ENCODE measurements at places on chromosomes 4 and X.

GRCh38 chr4:41644288-41644914 lies 104.1 kb downstream of the PHOX2B start:
- no peaks in the 10 kb centered on the region for H3K4me1 ChIP-seq
- H3K4me3 ChIP-seq: no peak overlapping the region
- H3K36me3 ChIP-seq: no peaks in the 10 kb centered on the region
- H3K27ac ChIP-seq: no peak overlapping the region
- no peak for DNase-seq

DNA sequence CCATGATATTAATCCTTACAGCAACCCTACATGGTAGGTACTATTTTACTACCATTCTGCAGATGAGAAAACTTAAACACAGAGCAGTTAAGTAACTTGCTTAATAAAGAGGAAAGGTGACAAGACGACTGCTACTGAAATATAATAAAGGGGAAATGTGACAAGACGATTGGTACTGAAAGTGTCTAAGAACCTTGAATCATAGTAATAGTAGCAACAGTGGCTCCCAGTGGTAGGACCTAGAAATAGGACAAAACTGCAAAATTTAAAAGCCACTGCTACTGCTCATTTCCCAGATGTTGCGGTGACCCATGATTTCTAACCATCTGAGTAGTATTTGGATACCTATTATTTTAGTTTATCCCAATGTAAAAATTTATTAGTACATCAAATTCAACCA lies 89.5 kb downstream of the TASL start:
- H3K36me3 ChIP-seq: no peaks in the 10 kb centered on the region
- no peak overlapping the region for H3K27ac ChIP-seq
- H3K27me3 ChIP-seq: no peaks in the 10 kb centered on the region
- no peak overlapping the region for H3K4me3 ChIP-seq

DNA sequence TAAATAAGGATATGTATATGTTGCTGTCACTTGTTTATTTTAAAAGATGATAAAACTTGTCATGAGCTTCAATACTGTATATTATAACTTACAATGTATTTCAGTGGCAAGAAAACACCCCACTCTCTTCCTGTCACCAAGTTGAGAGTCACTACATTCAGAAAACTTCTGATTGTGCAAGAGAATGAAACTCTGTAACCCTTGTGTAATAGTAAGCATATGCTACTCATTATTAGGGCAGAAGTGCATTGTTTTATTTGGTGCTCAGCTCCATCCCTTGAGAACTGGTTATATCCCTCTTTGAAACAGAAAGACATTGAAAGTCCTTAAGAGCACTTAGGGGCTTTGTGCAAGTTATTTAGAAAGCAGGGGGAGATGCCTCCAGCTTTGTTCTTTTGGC lies 594.5 kb downstream of the ARAP2 start:
- DNase-seq: no peak
- H3K27ac ChIP-seq: no peak overlapping the region
- H3K36me3 ChIP-seq: no peaks in the 10 kb centered on the region
- H3K4me3 ChIP-seq: no peak overlapping the region
- no peaks in the 10 kb centered on the region for H3K27me3 ChIP-seq
- no peaks in the 10 kb centered on the region for H3K4me1 ChIP-seq

- no peak overlapping the region for H3K4me3 ChIP-seq
- no peaks in the 10 kb centered on the region for H3K36me3 ChIP-seq
- DNase-seq: no peak
- H3K4me1 ChIP-seq: no peaks in the 10 kb centered on the region
Measured at GRCh38 chrX:120023259-120023658, 54.2 kb downstream of the RHOXF2B start.

DNA sequence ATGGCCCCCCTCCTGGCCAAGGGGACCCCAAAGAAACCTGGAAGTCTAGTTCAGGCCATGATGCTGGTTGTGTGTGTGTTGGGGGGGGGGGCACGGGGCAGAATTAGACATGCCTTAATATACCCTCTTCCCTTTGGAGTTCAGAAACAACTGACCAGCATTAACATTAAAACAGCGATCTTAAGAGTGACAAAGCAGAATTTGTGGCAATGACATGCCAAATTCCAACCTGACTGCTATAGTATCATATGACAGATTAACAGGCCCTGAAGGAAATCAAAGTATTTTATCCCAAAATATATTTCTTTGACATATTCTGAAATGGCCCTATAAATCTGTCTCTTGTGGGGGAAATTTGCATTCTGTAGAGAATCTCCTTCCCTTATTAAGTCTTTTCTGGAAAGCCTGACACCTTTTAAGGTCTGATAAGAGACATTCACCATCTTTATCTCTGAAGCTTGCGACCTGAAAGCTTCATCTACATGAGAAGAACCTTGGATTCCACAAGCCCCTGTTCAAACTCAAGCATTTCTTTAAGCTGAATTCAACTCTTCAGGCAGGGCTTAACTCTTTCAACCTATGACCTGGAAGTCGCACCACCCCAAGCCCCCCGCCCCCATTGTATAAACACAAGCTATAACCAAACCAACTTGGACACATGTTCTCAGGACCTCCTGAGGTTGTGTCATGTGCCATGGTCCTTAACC lies 40.2 kb downstream of the ABCB7 start:
- no peaks in the 10 kb centered on the region for H3K27me3 ChIP-seq
- H3K4me1 ChIP-seq: peaks cover 4% of the 10 kb centered on the region
- no peak overlapping the region for H3K27ac ChIP-seq
- peaks cover 2% of the 10 kb centered on the region for H3K36me3 ChIP-seq

GRCh38 chrX:116111934-116112595 lies 58.5 kb upstream of the AGTR2 start:
- no peaks in the 10 kb centered on the region for H3K4me1 ChIP-seq
- DNase-seq: no peak
- H3K27ac ChIP-seq: no peak overlapping the region
- no peak overlapping the region for H3K4me3 ChIP-seq
- no peaks in the 10 kb centered on the region for H3K36me3 ChIP-seq

- no peaks in the 10 kb centered on the region for H3K4me1 ChIP-seq
- H3K4me3 ChIP-seq: no peak overlapping the region
- DNase-seq: no peak
- H3K27me3 ChIP-seq: no peaks in the 10 kb centered on the region
Measured at GRCh38 chr4:125527681-125528080, 212.9 kb downstream of the FAT4 start.

DNA sequence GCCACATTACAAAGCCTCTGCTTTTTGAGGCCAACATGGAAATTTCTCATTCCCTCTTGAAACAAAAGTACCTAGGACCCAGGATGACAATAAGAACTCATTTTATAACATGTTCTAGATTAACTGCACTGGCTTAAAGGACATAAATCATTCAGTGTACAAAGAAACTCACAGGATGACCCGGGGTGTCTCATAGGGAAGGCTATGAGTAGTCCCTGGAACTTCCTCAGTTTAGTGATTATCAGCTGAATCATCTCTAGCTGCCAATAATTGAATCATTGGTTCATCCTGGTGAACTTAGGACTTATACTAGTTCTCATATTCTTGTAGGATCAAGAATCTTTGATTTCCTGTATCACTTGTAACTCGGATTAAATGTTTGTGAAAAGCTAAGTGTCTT lies 95.8 kb upstream of the WDR1 start:
- H3K4me1 ChIP-seq: no peaks in the 10 kb centered on the region
- DNase-seq: no peak
- H3K27me3 ChIP-seq: peaks cover 5% of the 10 kb centered on the region
- no peak overlapping the region for H3K4me3 ChIP-seq
- H3K27ac ChIP-seq: no peak overlapping the region

DNA sequence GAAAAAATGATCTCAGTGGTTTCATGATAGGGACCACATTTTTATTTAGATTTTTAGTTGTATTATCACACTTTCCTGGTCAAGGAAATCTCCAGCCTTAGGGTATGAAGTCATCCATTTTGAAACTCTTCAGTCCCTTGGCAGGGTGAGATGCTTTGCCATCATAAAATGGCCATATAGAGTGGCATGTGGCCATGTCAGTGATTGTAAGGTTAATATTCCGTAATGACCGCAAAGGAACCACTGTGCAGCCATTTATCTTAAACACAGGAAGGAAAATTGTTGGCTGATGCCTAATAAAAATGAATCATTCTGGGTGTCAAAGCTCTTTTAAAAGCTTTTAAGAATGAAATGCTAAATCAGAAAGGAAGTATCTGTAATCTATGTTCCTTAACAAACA lies 35.6 kb downstream of the COMMD8 start:
- no peak for DNase-seq
- no peak overlapping the region for H3K4me3 ChIP-seq
- H3K27me3 ChIP-seq: peaks cover 13% of the 10 kb centered on the region
- H3K27ac ChIP-seq: no peak overlapping the region
- H3K36me3 ChIP-seq: no peaks in the 10 kb centered on the region

DNA sequence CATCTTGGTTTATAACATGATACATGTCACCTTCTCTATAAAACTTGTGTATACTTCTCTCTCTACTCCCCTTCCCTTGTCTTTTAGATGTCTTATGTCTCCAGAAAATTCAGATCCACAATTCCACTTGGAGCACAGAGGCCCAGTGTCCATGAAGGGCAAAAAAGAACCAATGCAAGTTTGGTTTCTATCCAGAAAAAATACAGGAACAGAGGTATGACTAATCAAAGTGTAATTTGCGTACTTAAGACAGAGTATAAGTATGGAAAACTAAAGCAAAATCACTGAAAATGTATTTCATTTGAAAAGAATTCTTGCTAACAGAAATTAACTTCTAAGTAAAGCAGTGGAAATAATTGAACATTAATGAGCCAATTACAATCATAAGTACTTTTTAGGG lies 46.2 kb downstream of the GUCY1B1 start:
- H3K36me3 ChIP-seq: no peaks in the 10 kb centered on the region
- H3K4me3 ChIP-seq: no peak overlapping the region
- H3K27ac ChIP-seq: no peak overlapping the region
- peaks cover 34% of the 10 kb centered on the region for H3K27me3 ChIP-seq
- H3K4me1 ChIP-seq: no peaks in the 10 kb centered on the region

- H3K36me3 ChIP-seq: no peaks in the 10 kb centered on the region
- H3K4me1 ChIP-seq: peaks cover 7% of the 10 kb centered on the region
- H3K27me3 ChIP-seq: no peaks in the 10 kb centered on the region
- peak overlapping the region; percentile 36 for H3K4me3 ChIP-seq
- DNase-seq: no peak
- peak overlapping the region; percentile 79 for H3K27ac ChIP-seq
Measured at GRCh38 chrX:45056428-45057145, 144.1 kb downstream of the DIPK2B start.

DNA sequence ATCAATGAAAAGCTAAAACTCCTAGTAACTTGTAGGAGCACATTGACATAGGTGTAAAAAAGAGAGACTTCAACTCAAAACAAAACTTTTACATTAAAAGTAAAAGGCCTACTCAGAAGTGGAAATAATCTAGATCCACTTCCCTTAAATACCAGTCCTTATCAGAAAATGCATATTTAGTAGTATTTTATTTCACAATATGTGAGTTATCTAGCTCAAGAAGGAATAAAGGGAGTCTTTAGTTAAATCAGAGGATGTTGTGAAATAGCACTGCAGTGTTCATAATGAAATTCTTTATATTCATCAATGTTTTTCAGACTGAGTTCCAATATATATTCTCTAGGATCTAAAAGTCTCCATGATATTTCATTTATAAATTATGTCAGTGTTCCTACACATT lies 715.0 kb downstream of the GRID2 start:
- H3K4me1 ChIP-seq: no peaks in the 10 kb centered on the region
- H3K36me3 ChIP-seq: no peaks in the 10 kb centered on the region
- no peak overlapping the region for H3K27ac ChIP-seq
- H3K4me3 ChIP-seq: no peak overlapping the region
- DNase-seq: no peak
- H3K27me3 ChIP-seq: no peaks in the 10 kb centered on the region

- DNase-seq: no peak
- no peaks in the 10 kb centered on the region for H3K36me3 ChIP-seq
- H3K4me3 ChIP-seq: no peak overlapping the region
- H3K27ac ChIP-seq: no peak overlapping the region
- H3K4me1 ChIP-seq: peaks cover 3% of the 10 kb centered on the region
Measured at GRCh38 chr4:10667701-10668326, 16.8 kb downstream of the CLNK start.

- H3K4me3 ChIP-seq: no peak overlapping the region
- no peak for DNase-seq
- peaks cover 4% of the 10 kb centered on the region for H3K27me3 ChIP-seq
- no peak overlapping the region for H3K27ac ChIP-seq
- H3K36me3 ChIP-seq: peaks cover 2% of the 10 kb centered on the region
Measured at GRCh38 chr4:76282941-76283689, 23.4 kb upstream of the STBD1 start.

- no peak overlapping the region for H3K27ac ChIP-seq
- H3K27me3 ChIP-seq: peaks cover 21% of the 10 kb centered on the region
- H3K4me3 ChIP-seq: no peak overlapping the region
- no peaks in the 10 kb centered on the region for H3K36me3 ChIP-seq
- no peaks in the 10 kb centered on the region for H3K4me1 ChIP-seq
- DNase-seq: no peak
Measured at GRCh38 chr4:149166876-149167275, 648.8 kb downstream of the IQCM start.

GRCh38 chr4:135418353-135418752 lies 1216.8 kb upstream of the PABPC4L start:
- no peak overlapping the region for H3K27ac ChIP-seq
- no peaks in the 10 kb centered on the region for H3K27me3 ChIP-seq
- no peaks in the 10 kb centered on the region for H3K36me3 ChIP-seq
- no peak overlapping the region for H3K4me3 ChIP-seq
- no peak for DNase-seq
- no peaks in the 10 kb centered on the region for H3K4me1 ChIP-seq

DNA sequence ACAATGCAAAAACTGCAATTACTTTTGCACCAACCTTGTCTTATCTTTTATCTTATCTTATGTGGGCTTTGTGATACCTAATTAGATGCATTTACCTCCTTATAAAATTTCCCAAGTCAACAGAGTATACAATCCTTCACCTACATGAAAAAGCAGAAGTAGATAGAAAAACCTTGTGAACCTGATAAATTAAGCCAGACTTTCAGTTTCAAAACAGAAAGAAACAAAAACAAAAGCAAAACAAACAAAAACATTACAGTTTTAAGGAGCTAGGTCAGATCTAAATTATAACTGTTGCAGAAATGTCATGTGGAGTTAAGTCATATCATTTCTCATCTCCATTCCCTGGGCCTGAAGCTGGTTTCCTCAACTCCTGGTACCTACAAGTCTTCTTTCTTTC lies 24.9 kb upstream of the CXXC4 start:
- H3K27ac ChIP-seq: no peak overlapping the region
- peaks cover 9% of the 10 kb centered on the region for H3K27me3 ChIP-seq
- DNase-seq: no peak

DNA sequence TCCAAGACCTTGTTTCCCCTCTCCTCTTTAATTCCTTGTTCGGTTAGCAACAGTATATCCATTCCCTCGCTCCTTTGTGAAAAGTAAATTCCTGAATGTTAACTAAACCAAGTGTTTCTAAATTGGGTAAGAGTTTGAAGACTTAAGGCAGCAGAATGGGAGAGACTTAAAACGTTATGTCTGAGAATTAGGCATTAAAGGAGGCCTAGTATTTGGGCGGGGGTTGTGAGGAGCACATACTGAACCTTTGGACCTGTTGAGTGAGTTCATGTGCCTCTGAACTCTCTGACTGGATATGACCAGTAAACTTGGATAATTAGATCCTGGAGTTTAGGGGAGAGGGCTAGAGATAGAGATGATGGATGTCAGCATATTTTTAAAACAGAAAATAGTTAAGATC lies 1.2 kb downstream of the MSMO1 start:
- peaks cover 35% of the 10 kb centered on the region for H3K4me1 ChIP-seq
- H3K27ac ChIP-seq: no peak overlapping the region
- no peak overlapping the region for H3K4me3 ChIP-seq
- H3K27me3 ChIP-seq: no peaks in the 10 kb centered on the region

- H3K4me3 ChIP-seq: no peak overlapping the region
- DNase-seq: no peak
- no peaks in the 10 kb centered on the region for H3K4me1 ChIP-seq
- H3K27ac ChIP-seq: no peak overlapping the region
Measured at GRCh38 chr4:123966990-123967769, 570.6 kb downstream of the SPRY1 start.

- H3K4me3 ChIP-seq: no peak overlapping the region
- peaks cover under 1% of the 10 kb centered on the region for H3K36me3 ChIP-seq
- DNase-seq: no peak
- peaks cover 10% of the 10 kb centered on the region for H3K4me1 ChIP-seq
Measured at GRCh38 chr4:80151981-80152380, 45.3 kb upstream of the PRDM8 start.

Data from T-helper 17 cell (primary cell).